ENCODE measurements at places on chromosomes 4 and X.

DNA sequence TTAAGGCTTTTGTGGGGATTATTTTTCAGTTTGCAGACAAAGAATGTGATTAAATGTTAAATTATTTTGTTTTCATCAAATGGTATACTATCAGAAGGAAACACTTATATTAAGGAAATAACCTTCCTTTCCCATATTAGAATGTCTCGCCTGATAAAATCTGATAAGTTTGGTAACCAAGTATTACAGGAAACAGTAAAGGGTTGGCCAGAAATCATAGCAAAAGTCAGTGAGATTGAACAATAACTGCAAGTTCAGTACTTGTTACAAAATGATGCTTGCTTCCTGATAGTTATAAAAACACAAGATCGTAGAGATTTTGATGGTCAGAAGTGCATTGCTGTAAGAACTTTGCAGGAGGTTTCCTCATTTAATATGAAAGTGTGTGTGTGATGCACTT, 40.5 kb downstream of the FABP2 start:
- DNase-seq, result no peak

GRCh38 chr4:162841753-162842152, 324.9 kb downstream of the NAF1 start:
- DNase-seq, result no peak

GRCh38 chr4:186669159-186669731, 54.4 kb downstream of the FAT1 start:
- peak; percentile 4 for DNase-seq

GRCh38 chr4:1166509-1167243, 5.7 kb downstream of the SPON2 start:
- DNase-seq, result no peak

GRCh38 chrX:20333672-20334071, 67.0 kb upstream of the RPS6KA3 start:
- DNase-seq, result no peak
